ENCODE measurements at places on chromosomes 1 and 21.

DNA sequence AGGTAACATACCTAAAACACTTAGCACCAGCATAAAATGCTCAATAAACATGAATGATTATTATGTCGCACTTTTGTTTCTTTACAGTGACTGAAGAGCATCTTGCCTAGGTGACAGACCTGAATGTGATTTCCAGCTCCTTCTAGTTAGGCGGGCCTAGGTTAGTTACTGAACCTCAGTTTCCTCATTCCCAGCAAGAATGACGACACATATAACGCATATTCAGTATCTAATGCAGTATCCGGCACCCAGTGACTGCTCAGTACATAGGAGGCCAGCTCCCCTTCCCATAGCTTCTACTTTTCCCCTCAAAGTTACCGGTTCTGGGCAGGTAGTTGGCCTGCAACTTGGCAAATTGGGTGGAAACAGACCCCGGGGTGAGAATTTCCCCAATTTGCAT is 763 bp downstream of the AUNIP start:
- DNase-seq, result no peak

GRCh38 chr1:66160719-66161118 is 368.0 kb downstream of the PDE4B start:
- DNase-seq, result no peak

- peak; percentile 56 for DNase-seq
Measured at GRCh38 chr1:153945131-153945794, 1.3 kb downstream of the DENND4B start.

- DNase-seq, result peak; percentile 98
Measured at GRCh38 chr1:84869720-84870119, 23.3 kb downstream of the LPAR3 start.

- DNase-seq, result no peak
Measured at GRCh38 chr1:234837713-234838112, 227.7 kb upstream of the IRF2BP2 start.

DNA sequence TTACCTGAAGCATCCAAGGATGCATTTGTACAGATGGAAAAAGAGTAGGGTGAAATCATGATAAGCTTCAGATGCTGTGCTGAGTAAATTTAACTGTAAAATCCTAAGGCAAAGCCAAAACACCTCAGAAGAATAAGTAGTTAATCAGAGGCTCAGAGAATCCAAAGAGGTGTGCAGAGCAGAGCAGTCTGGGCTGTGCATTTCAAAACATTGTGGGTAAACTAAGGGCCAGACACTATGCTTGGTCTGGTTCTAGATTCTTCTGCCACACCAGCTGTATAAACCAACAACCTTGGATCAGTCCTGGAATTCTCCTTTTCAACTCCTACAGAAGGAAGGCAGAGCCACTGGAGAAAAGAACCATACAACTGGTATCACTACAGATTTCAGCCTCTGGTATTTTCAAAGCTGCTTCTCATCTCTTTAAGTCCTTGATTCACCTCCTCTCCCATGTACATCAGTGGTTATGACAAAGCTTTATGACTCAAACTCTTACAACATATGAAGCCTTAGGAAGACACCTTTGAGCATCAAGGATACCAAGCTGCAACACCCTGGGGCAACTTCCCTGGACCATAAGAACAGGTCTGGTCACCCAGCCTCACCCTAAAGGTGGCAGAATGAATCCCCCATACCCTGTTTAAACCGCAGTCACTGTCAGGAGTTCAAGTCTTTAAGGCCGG is 11.6 kb upstream of the HIPK1 start:
- peak; percentile 88 for DNase-seq

DNA sequence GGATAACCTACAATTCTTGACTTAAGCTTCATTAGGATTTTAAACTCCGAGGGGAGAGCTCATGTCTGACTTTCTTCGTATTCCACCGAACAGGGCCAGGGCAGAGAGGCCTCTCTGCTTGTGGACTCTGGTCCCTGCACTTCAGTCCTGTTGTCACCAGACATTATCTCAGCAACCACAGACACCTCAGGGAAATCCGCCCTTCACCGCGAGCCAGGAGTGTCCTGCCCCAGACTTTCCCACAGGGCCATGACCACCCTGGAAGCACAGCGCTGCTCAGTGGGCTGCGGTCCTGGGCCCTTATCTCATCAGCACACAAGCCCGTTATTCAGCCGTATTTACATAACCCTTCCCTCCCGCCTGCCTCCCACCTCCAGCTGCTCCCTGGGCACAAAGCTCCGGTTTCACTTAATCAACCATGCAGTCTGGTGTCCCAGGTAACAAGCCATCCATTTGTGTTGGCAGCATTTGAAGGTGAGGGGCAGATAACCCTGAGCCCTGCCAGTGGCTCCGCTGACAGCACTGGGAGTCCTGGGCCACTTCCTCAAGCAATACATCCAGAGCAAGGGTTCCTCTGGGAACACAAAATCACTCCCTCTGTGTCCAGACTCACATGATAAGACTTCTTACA is 122.8 kb upstream of the RAB4A start:
- DNase-seq, result peak; percentile 72

DNA sequence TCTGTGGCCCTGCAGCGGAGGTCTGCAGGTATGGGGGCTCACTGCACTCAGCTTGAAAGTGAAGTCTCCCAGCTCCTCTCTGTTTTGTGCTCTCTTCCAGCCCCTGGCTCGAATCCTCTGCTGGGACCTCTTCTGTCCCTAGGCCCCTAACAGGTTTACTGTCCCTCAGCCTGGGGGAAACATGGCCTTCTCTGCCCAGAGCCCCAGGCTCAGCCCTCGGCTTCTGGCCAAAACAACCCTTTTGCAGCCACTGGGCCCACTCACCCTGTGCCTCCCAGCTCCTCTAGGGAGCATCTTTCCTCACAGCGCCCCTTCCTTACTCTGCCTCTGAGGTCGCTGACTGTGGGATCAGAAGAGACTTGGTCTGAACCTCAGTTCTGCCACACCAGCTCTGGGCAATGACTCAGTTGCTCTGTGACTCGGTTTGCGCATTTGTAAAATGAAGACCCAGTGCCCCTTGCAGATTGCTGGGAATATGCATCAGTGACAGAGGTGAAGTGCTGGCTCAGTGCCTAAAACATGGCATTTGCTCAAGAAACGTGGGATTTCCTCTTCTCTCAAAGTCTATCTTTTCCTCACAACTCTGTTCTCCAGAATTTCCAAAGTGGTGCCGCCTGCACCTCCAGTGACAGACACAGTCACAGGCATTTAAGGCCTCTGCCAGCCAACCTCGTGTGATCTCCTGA is 26.5 kb upstream of the TENT5C start:
- DNase-seq, result no peak

DNA sequence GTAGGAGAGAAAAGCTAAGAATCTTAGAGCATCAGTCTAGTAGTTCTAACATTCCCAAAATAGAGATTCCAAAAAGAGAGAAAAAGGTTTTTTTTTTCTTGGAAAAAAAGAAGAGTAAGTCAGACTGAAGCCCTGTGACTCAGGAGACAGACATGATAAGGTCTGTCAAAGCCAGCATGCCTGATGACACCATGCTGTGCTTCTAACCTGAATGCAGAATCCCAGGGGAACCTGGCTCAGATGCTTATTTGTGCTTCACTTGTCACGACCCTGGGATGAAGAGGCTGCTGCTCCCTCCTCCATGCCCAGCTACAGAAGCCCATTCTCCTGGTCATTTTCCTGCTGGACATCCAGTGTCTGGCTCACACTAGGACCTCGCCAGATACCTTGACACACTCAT is 44.3 kb downstream of the ERICH3 start:
- no peak for DNase-seq

DNA sequence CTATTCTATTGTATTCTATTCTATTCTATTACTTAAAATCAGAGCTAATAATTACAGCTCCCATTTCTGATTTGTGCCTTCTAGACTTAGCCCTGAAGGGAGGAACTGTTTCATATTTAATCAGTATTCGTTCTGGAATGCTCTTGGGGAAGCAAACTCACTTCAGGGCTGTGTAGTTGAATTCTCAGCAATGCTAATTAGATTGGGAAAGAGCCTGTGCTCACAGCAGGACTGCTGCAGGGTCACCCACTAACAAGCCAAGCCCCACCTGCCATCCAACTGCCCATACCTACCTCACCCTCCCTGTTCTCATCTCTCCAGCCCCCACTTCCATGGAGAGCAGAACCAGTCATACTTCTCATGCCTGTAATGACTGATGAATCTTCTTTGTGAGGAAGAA is 464.2 kb downstream of the PTPRU start:
- DNase-seq, result no peak

Measured in amniotic epithelial cell (primary cell).